ENCODE measurements at places on chromosomes 5 and 9. TPM values are rescaled to one million over a fixed set of nuclear protein-coding genes. Genes with fewer than 3 reads are reported as not detected.

Gene TMEFF1
- 2.0 TPM for total RNA-seq

Gene SLC22A4
- 2.2 TPM for total RNA-seq

Gene PRR16
- total RNA-seq = 7.6 TPM

Gene CAMK4
- total RNA-seq = 30.9 TPM

Gene NTRK2
- 56.7 TPM for total RNA-seq

Gene TRIM36
- total RNA-seq = 1.8 TPM

Gene ANKRD31
- total RNA-seq = 0.69 TPM

Gene GAPT
- 3.0 TPM for total RNA-seq

Gene FOXD4L6
- not detected for total RNA-seq

Gene C5orf34
- total RNA-seq = 9.7 TPM

Gene SOHLH1
- not detected for total RNA-seq

Gene SLC46A2
- total RNA-seq = 3.1 TPM

Gene ANKRD34B
- total RNA-seq = not detected

Gene ROR2
- 28.2 TPM for total RNA-seq

Gene RRAGA
- total RNA-seq = 48.5 TPM

Gene TMEM174
- not detected for total RNA-seq

Gene CATSPER3
- not detected for total RNA-seq

Gene OLFML2A
- 40.2 TPM for total RNA-seq

Gene NEUROG1
- total RNA-seq = not detected

Gene TAF11L10
- not detected for total RNA-seq

Gene RXRA
- 19.7 TPM for total RNA-seq

Gene FAM78A
- 3.1 TPM for total RNA-seq

Gene TNC
- total RNA-seq = 155 TPM

Gene PCDHGB5
- 13.5 TPM for total RNA-seq

Gene MSANTD3
- total RNA-seq = 19.1 TPM

Gene CAMLG
- total RNA-seq = 44.0 TPM

Gene GRPEL2
- 17.6 TPM for total RNA-seq

Gene PFN3
- not detected for total RNA-seq

Gene ATG12
- 75.9 TPM for total RNA-seq

All from urinary bladder (tissue), 4 donors.